ENCODE measurements at places on chromosomes 4 and X.

DNA sequence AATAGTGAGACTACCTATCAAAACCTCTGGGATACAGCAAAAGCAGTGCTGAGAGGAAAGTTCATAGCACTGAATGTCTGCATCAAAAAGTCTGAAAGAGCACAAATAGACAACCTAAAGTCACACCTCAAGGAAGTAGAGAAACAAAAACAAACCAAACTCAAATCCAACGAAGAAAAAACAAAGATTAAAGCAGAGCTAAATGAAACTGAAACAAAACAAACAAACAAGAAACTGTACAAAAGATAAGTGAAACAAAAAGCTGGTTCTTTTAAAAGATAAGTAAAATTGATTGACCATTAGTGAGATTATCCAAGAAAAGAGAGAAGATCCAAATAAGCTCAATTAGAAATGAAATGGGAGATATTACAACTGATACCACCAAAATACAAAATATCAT, 378.3 kb upstream of the NDST4 start:
- no peak for DNase-seq

DNA sequence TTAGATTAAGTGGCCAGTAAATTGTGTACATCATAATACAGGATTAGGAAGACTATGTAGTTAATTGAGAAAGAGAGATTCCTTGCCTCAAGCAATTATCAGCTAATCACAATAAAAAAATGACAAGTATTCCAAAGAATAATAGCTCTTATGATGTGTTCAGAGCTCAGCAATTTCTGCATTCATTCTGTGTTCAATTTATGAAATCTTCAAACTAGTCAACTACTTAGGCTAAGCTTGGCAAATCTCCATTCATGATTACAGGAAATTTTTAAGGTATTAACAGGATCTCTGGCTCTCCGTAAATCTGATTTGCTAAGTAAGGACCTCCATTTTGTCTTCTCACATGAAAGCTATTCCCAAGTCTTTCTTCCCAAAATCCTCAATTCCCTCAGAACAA, 256.9 kb upstream of the TEX13A start:
- no peak for DNase-seq

DNA sequence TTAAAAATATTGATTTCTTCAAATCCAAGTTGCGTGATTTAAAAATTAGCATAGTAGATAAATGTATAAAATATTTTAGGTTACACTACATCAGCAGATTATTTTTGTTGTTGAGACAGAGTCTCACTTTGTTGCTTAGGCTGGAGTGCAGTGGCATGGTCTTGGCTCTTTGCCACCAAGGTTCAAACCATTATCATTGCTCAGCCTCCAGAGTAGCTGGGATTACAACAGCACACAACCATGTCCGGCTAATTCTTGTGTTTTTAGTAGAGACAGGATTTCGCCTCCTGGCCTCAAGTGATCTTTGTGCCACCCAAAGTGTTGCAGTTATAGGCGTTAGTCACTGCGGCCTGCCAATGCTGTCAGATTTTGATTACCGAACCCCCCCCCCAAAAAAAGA, 1390.5 kb upstream of the TENM3 start:
- no peak for DNase-seq

DNA sequence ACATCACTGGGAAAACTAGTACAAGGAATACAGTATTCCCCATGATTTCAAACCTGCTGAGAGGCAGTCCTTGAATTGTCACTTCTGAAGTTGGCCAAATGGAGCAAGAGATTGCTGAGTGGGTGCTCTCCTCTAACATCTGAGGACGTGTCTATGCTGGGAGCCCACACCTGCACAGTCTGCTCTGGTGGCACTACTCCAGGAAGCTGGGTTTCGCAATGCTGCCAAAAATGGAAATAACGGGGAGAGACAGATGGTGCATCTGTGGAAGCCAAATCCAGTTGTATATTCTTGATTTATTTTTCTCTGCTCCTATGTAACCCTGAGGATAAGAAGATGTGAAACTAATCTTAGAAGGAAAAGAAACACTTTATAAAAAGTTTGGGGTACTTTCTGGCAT, 240.1 kb upstream of the CTSO start:
- DNase-seq, result no peak

DNA sequence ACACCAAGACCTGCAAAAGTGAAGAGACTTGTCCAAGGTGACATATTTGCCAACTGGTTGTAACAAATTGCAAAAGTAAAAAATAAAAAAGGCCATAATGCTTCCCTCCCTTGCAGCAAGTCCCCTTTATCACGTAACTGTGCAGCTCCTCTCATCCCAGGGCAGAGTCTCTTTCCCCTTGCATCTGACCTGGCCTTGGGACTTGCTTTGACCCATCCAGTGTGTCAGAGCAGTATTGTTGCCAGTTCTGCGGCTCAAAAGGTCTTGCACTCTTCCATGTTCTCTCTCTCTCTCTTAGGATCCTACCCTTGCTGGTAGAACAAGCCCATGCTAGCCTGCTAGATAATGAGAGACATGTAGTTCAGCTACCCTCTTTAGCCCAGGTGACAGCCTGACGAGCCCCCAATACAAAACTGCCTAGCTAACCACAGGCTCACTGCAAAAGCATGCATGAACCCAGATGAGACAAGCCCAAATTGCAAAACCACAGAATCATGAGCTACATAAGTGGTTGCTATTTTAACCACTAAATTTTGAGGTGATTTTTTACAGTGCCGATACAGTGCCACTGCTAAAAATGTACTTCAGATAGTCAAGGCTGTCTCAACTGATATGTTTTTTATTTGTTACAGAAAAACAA, 289.5 kb upstream of the PPARGC1A start:
- no peak for DNase-seq

DNA sequence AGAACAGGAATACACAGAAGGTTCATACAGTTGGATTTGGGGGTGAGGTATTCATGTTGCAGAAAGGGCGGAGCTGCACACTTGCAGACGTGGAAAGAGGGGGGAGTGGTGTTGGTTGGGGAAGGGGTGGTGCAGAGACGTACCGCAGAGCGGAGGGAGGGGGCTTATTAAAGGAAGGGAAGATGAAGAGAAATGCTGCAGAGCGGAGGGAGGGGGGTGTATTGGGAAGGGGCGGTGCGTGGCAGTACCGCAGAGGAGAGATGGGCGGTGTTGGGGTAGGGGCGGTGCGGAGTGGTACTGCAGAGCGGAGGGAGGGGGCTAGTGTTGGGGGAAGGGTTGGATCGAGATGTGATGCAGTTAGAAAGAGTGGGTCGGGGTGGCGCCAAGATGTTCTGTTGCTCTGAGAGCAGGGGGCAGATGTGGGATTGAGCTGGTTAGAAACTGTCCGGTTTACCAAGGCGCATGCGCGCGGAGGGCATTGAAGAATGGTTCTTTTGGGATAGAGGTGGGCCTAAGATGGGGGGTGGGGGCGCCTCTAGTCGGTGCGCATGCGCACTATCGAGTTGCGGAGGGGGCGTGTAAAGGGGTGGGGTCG, 900 bp downstream of the TRO start:
- DNase-seq, result peak; percentile 72

- no peak for DNase-seq
Measured at GRCh38 chrX:44183329-44183728, 160.1 kb downstream of the EFHC2 start.

GRCh38 chr4:173242466-173243250, 74.0 kb downstream of the GALNT7 start:
- no peak for DNase-seq

DNA sequence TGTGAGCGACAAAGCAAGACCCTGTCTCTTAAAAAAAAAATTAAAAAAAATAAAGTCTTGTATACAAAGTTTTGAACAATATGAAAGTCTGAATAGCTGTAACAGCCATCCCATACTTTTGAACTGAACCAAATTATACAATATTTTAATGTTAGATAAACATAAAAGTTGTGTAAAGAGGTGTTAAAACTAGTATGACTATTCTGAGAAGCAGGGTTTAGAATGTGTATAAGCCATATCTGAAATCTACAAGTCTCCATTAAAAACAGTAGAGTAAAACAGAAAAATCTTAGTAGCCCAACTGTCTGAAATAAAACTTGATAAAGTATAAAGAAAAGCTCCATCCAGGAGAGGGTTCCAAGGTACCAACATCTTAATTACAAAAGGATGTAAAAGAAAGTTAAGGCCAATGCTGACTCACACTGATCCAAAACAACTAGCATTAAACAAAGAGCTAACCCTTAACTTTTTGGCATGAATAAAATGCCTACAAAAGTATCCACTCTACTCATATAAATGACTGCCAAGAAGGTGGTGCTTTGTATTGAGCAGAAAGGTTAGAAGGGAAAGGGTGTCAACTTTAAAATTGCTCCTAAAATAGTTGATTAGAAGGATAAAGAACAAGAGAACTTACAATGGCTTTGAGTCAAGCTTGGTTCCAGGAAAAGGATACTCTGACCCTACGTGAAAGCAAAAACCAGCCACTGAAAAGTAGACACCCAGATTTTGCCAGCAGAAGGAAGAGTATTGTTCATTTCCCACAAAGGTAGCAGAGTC, 18.5 kb downstream of the CNOT6L start:
- DNase-seq, result no peak
